ENCODE measurements at places on chromosomes 5 and 9.

DNA sequence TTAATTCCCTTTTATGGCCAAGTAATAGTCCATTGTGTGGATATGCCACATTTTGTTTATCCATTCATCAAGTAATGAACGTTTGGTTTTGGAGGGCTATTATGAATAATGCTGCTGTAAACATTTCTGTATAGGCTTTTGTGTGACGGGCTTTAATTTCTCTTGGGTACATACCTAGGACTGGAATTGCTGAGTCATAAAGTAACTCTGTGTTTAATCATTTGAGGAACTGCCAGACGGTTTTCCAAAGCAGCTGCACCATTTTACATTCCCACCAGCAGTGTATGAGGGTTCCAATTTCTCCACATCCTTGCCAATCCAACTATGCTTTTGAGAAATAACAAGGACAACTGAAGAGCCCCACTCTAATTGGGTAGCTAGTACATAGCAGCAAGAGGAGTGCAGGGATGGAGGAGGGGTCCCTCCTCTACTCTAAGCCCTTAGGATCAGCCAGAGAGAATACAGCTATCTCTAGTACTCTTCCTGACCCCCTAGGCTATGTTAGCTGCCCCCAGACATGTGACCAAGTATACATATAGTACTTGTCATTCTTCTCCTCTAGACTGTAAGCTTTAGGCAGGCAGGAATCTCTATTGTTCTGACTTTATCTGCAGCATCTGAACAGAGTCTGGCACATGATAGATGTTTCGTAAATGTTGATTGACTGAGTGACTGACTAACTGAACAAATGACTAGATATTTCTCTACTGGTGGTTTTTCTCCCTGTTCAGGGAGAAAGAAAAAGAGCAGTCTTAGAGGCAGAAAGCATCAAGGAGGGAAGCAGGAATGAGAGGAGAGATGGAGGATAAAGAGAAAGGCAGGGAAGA is 22.1 kb upstream of the MATR3 start:
- no peak for DNase-seq

DNA sequence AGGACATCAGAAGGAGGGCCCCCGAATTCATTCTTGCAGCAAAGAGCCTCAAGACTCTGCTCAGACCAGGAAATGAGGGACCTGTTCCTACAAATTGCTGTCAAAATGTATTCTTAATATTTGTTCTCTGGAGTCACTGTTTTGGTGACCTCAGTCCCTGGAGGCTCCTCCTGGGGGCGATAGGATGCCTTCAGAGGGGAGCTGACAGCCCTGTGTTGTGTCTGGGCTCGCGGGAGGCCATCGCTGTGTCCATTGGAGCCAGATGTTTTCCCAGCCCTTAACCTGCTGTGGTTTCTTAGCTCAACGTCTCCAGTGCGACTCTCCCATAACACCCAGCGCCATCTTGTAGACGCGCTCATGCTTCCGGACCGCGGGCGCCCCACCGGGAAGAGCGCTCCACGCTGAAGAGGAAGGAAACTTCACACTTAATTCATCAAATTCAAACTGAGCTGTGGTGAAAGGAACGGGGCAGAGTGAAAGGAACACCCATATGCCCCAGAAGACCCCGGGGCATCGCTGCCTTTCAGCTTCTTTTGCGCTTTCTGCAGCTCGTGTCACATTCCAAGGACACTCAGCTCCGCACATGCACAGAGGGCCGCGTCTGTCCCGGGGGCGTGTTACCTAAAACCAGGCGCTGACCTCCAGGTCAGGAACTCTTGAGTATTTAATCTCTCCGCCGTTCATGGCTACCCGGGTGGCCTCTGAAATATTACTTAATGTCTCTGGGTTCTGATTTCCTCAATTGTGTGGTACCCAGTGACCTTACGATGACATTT is 112.3 kb upstream of the GDNF start:
- no peak for DNase-seq

GRCh38 chr5:1723957-1724821 is 75.4 kb downstream of the MRPL36 start:
- no peak for DNase-seq

GRCh38 chr9:114033397-114034103 is 44.5 kb downstream of the AMBP start:
- peak; percentile 61 for DNase-seq
